ENCODE measurements at places on chromosomes 7 and 10.

GRCh38 chr7:134744569-134744968 is 34.9 kb upstream of the CALD1 start:
- no peak for DNase-seq

DNA sequence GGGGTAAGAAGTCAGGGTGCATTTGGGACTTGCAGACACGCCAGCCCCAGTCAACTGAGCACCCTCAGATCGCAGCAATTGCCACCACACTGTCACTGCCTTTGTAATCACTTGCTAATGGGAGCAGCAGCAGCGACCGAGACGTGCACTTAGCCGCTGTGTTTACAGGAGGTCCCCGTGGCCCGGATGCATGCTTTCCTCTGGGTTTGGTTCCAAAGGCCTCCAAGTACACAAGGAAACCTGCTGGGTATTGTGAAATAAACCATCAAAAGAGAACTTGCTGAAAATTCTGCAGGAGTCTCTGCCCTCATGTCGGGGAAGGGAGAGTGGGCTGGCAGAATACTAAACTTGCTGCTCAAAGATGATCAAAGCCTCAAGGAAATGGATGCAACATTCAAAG is 341.7 kb downstream of the DNAJB6 start:
- no peak for DNase-seq

DNA sequence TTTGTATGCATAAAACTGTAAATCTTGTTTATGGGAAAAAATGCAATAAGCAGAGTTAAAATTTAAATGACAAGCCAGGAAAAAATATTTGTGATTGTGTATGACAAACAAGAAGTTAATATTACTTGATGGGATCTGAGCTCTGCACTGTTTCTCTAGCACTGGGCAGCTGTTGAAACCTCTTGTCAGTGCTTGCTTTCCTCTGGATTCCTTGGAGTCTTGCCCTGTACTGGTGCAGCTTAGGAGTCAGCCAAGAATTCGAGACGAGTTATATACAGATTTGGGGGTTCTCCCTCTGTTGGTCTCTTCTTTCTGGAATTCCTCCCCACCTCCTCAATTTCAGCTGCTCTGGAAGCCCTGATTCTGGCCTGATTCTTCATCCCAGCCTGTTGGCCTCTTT is 24.3 kb upstream of the OPN4 start:
- no peak for DNase-seq

DNA sequence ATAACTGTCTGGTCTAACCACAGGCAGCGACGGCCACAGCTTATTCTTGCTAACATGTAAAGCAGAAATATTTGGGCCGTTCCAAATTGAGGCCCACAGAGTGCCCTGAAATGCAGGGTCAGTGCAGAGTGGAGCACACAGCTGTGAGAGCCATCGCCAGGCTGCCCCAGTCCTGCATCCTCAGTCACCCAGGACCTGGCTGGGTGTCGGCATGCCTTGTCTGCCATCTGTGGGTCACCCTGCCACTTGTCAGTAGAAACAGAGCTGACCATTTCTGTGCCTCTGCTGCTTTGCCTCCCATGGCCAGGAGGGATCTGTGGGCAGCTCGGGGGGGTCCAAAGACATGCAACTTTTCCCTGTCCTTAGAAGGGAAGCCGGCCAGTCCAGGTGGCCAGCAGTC is 57.3 kb upstream of the BTBD16 start:
- no peak for DNase-seq

DNA sequence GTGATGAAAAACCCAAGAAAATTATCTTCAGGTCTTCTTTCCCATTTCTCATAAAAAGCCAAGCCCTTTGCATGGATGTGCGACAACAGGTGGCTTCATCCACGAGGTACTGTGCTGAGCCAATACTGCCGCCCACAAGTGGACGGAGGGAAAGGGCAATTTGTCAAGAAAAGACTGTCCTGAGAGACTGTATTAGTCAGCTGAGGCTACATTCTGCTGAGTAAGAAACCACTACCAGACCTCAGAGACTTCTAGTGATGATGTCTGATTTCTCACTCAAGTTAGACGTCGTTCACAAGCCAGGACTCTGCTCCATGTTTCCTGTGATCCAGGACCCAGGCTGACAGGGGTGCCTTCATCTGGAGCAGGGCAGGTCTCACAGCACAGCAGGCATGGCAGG is 171.5 kb upstream of the CDCA7L start:
- no peak for DNase-seq

DNA sequence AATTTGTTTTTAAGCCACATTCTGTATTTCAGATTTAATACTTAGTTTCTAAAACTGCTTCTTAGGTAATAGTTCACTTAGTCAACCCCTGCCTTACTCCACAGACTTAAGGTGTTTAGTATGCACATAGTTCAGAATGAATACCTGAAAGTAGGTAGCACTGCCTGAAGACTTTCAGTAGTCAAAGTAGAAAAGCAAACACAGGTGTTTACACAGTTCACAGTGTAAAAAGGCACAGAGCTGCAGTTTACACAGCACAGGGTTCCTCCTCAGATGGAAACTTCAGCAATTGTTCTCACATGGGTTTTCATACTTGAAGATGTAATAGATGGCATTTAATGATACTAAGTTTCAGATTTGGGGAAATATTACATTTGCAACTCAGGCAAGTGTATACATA is 3.1 kb upstream of the PKD1L1 start:
- no peak for DNase-seq

DNA sequence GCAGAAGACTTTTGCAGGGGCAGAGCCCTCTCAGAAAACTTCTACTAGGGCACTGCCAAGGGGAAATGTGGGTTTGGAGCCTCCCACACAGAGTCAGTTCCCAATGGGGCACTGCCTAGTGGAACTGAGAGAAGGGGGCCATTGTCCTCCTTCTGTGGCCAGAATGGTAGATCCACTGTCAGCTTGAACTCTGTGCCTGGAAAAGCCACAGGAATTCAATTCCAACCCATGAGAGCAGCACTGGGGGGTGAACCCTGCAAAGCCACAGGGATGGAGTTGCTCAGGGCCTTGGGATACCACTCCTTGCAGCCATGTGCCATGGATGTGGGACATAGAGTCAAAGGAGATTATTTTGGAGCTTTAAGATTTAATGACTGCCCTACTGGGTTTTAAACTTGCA is 262.2 kb upstream of the SEMA3C start:
- no peak for DNase-seq

DNA sequence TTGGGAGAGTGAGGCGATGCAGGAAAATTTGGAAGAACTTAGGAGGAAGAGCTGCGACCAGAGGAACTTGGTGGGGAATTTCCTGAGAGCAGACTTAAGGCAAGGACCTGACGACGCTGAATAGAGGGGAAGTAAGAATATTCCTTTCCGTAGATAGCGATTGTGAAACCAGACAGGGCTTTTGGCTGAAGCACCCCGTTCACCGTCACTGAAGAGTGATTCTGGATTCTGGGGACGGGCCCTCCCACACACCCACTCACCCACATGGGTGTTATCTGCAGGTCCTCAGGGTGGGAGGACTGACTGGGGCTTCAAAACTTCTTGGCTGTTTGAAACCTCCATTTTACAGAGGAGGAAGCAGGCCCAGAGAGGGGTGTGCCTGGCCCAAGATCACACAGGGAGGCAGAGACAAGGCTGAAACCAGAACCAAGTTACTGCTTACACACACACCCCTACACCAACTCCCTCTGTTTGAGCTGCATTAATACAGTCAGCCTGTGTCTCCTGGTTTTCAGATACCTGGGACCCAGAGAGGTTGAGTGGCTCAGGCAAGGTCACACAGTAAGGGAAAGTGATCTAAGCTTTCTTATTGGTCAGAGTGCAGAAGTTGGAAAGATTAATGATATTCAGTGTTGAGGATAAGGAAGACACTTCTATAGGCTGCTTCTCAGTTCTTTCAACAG is 37.2 kb upstream of the CDH23 start:
- DNase-seq: no peak

DNA sequence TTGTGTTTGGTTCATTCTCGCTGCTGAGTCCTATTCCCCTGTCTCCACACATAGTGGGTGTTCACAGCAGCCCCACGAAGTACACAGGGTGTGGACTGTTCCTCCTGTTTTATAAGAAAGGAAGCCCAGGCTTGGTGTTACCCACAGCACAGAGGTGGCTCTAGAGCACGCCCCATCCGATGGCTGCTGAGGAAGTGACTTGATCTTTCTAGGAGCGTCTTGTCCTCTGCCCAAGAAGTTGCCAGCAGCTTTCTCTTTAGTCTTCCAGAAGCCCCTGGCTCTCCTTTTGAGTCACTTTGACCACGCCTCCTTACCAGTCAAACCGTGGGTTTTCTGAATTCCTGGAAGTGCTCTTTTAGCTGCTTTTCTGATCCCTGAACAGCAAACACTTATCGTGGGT is 94.0 kb downstream of the GRK5 start:
- peak; percentile 63 for DNase-seq

GRCh38 chr7:21962677-21963076 is 17.0 kb upstream of the CDCA7L start:
- DNase-seq: no peak

- DNase-seq: no peak
These were observed 11.2 kb upstream of the TSPAN14 start for GRCh38 chr10:80442879-80443278.

DNA sequence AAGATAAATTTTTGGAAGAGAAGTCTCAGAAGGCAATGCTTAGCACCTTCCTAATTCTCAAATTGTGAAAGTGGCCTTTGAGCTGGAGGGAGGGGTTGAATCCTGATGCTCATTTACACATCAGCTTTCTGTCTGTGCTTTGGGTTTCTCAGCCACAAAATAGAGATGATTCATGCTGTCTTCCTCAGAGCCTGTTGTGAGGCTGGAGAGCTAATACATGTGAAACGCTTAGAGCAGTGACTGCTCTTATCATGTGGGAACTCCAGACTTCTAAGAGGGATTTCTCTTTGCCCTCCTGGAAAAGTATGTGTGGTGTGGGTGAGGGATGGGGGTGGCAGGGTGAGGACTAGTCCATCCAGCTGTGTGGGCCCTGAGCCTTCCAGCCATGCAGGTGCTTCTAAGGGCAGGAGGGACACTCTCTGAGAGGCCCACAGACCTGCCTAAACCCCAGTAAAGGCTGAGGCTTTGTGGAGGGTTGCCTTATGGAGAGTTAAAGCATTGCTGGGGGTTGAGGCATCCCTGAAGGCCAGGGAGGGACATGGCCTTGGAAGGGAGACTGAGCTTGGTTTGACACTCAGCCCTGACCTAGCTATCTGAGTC is 4.8 kb upstream of the EVX1 start:
- DNase-seq: no peak

DNA sequence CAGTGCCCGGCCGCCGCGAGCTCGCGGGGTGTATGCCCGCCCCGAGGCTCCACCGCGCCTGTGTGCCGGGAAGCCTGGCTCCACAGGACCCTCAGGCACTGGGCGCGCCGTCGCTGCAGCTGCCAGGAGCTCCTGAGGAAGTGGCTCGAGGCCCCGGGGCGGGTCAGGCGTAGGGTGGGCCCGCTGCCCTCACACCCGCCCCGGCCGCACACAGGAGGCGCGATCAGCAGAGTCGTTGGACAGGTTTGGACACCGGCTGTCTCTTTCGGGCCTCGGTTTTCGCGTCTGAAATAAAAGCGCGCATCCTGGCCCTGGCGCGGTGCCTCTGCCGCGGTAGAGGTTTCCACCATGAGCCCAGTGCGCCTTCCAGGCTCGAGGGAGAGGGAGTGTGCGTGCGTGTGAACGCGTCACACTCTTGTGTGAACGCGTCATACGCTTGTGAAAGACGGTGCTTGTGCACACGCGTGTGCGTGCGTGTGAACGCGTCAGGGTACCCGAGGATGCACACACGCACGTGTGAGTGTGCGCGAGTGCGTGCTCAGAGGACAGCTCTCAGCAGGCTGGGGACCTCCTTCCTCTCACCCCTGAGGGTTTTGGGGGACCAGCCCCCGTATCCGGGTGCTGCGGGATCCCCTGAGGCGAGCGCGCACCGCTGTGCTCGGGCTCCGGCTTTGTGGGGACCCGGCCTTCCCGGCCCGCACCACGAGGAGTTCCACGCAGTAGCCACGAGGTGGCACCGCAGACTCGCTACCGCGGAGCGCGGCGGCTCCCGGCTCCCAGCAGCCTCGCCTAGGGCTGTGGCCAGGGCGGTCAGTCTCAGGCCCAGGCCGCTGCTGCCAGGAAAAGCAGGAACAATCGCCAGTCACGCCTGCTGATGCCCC is 83.8 kb downstream of the BMS1 start:
- peak; percentile 23 for DNase-seq

DNA sequence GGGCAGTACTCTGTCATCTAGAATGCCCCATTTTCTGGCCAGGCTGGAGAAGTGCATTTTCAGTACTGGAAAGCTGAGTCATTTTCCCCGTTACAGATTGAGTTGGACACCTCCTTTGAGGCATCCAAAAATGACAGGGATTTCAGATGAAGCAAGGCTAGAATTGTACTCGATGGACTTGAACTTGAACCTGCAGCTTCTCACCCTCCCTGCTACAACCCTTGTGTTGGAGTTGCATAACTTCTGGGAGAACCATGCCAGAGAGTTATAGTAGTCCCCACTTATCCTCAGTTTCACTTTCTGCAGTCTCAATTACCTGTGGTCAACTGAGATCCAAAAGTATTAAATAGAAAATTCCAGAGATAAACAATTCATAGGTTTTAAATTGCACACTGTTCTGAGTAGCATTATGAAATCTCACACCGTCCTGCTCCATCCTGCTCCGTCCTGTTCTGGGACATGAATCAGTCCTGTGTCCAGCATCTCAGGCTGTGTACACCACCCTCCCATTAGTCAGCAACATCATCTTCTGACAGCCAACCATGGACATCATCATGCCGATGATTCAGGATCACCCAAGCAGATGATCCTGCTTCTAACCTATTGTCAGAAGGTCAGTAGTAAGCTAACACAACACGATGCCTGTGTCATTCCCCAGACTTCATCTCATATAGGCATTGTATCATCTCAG is 363.7 kb downstream of the DPP6 start:
- DNase-seq: no peak

DNA sequence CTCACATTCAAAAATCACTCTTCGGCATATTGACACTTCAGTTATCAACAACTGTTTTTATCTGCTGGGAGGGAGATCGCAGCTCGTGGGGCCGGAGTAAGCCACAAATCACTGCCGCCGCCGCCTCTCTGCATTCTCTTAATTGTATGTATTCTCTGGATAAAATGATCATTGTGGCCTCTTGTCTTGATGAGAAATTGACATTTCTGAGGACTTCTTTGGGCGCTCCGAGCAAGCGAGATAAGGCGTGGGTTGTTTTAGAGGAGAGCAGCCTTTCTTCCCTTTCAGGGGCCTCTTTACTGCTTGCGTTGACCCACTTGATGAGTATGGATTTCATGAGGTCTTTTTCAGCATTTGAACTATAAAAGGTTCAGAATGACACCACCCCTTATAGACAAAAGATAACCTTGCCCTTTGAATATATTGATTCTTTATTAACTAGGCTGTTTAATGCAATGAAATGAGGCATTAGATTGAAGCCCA is 130.6 kb downstream of the EBF3 start:
- no peak for DNase-seq

GRCh38 chr7:151776876-151777494 is 99.9 kb downstream of the PRKAG2 start:
- no peak for DNase-seq

- no peak for DNase-seq
These were observed at the start of gene POU6F2 for GRCh38 chr7:38977685-38978084. Gene POU6F2, plus strand, starts transcription at chr7:38977909. Its CDS starts 45 bp downstream, at chr7:38977954.

GRCh38 chr10:83678850-83679249 is 460.5 kb upstream of the GHITM start:
- no peak for DNase-seq
